ENCODE measurements at places on chromosomes 6 and 20.

- no peak for DNase-seq
Observed at GRCh38 chr6:156689656-156690055, 87.5 kb upstream of the ARID1B start.

- DNase-seq = no peak
Observed at GRCh38 chr6:142241061-142241460, 60.7 kb upstream of the ADGRG6 start.

DNA sequence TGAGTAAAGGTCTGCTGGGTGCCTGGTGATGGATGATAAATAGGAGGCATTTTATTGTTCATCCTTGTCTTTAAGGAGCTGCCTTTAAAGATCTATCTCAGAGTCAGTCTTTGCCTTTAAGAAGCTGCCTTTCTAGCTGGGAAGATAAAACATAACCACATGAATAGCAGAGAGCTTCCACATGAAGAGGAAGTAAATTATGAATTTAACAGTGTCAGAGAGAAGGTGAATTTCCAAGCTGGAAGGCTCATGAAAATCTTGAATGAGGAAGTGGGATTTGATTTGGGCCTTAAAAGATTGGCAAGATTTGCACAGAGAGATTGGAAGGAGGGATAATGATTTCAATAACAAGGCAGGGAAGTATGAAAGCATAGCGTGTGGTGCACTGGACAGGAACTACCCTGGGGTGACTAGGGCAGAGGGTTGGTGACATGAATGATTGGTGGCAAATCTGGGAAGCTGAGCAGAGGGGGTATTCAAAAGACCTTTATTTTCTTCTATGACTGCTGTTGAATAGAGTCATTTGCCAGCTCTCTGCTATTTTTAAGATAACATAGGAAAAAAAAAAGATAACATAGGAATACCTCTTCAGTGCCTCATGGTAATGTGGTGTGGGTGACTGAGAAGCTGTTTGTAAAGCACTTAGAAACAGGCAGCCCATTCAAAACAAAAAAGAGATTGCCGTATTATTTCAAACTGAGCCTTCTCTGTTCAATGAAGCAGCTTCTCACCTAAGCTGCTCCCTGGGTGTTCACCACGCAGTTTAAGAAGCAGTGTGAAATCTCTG is 591.6 kb downstream of the PKHD1 start:
- no peak for DNase-seq

DNA sequence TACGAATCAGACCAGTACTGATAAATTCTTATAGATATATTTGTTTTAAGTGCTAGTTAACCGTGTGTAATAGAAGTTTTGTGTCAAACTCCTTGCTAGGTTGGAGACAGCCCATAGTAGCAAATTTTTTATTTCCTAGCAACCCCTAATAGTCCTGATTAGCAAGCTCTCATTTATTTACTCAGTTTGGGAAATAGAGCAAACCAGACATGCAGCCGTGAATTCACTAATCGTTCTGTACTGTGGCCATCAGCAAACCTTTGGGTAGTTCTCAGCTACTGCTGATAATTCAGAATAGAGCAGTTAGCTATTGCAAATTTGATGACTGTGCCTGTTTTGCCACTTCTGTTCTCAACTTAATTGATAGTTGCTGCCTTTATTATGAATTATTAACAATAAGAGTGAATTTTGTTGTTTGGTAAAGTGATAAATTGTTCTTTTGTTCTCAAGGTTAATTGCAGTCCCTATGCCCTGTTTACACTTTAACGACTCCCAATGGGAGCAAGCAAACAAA is 215.8 kb downstream of the GRM1 start:
- no peak for DNase-seq

GRCh38 chr6:148869585-148869984 is 122.8 kb downstream of the UST start:
- peak; percentile 15 for DNase-seq

DNA sequence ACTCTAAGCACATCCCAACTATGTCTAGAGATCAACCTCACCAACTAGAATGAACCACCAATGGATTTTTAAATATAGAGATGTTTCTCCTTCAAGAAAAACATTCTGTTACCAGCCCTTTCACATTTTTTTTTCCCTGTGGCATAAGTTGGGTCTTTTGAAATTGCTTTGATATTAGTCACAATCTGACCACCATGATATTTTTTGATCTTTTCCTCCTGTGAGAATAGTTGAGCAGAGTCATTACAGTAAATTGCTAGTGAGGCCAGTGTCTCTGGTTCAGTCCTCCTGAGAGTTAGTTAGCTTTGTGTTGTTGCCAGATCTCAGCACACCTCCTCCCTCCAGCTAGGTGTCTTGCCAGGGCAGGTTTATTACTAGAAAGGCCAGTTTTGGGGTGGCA is 79.7 kb upstream of the MYLIP start:
- no peak for DNase-seq

- DNase-seq = no peak
Observed at GRCh38 chr20:41226426-41226825, 89.1 kb downstream of the PLCG1 start.

GRCh38 chr20:59779656-59780380 is 153.6 kb downstream of the SYCP2 start:
- no peak for DNase-seq

GRCh38 chr6:30097902-30098768 is 14.8 kb downstream of the TRIM31 start:
- no peak for DNase-seq

GRCh38 chr20:49766979-49767521 is 45.6 kb upstream of the SLC9A8 start:
- no peak for DNase-seq

DNA sequence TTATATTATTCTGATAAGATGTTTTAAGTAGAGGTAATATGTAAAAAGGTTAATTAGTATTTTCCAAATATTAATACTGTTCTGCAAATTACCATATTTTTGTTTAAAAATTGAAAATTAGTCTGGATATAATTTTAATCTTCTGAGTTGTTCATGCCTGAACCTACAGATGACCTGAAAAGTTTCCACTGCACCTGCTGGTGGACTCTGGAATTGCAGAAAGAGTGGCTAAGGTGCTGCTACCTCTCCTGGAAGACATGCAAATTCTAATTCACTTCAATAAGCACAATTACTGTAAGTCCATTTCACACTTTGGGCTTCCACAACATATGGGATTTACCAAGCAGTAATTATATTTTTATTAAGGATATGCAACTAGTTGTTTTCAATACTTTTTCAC is 77.7 kb upstream of the OLIG3 start:
- DNase-seq = peak; percentile 14

DNA sequence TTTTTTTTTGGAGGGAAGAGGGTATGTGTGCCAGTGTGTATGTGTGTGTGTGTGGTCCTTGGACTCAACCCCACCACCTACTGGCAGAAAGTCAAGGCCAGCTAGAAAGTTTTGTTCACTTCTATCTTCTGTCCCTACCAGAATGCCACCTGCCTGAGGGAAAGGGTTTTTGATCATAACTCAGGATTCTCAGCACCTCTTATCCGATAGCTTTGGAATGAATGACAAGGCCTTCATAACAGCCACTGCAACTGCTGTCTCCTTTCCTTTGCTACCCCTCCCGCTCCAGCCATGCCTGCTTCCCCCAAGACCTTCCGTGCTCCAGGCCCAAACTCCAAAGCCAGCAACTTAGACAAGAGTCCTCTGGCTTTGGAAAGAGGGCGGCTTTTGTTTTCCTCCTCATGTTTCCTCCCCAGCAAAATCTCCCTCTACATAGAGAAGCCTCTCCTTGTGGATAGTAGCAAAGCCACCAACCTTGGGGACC is 18.7 kb downstream of the BTN3A1 start:
- peak; percentile 75 for DNase-seq

Measured in kidney (tissue), 22 donors.